ENCODE measurements at places on chromosomes 4 and X.
A peak's percentile ranks its signal among the peaks of the same experiment; 100 is the strongest.

DNA sequence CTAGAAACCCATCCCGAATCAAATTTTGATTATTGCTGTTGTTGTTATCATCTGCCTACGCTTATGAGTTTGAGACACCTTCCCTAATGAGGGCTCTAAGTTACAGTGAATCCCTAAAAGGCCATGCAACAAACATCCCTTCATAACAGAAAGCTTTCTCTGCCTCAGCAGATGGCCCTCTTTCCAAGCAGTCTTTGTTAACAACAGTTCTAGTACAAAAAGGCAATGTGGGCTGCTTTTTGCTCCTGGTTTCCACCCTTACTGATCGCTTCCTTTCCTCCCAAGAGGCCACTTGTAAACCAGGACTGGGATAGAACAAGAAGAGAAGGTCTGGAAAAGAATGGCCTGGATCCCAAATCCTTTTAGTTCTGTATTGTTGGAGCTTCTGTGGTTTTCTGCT is 24.2 kb downstream of the GPC4 start:
- DNase-seq: no peak

- no peak for DNase-seq
Measured at GRCh38 chr4:182875453-182876405, 41.5 kb downstream of the DCTD start.

GRCh38 chr4:99458911-99459447 is 23.8 kb upstream of the ADH7 start:
- DNase-seq: no peak

- DNase-seq: no peak
Measured at GRCh38 chr4:87570290-87570805, 38.0 kb upstream of the DSPP start.

DNA sequence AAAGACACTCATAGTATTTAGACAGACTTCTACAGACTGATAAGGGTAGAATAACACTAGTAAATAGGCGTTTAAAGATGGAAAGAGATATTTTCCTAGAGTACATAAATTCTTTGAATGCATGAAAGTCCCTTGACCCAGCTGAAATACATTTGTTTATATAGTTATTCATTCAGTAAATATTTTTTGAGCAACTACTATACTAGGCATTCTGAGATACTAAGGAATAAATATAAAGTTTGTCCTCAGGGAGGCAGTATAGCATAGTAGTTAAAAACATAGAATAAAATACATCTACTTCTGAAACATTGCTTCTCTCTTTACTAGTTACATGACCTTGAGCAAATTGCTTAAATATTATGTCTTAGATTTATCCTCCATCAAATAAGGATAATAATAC is 27.4 kb downstream of the HMGN5 start:
- no peak for DNase-seq

DNA sequence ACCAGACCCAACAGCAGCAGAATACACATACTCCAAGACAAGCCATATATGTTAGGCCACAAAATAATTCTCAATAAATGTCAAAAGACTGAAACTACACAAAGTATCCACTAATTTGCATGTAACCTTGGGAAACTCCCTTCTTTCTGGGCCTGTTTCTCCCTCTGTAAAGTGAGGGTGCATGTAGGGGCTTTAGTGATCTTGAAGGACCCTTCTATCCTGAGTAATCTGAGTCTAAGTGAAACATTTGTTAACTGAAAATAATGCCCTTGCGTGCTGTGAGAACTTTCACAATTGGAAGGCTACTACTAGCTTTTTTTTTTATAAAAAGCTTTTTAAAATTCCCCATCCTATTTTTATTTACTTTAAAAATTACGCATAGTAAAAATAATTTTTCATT is 125.2 kb downstream of the NEXMIF start:
- no peak for DNase-seq

DNA sequence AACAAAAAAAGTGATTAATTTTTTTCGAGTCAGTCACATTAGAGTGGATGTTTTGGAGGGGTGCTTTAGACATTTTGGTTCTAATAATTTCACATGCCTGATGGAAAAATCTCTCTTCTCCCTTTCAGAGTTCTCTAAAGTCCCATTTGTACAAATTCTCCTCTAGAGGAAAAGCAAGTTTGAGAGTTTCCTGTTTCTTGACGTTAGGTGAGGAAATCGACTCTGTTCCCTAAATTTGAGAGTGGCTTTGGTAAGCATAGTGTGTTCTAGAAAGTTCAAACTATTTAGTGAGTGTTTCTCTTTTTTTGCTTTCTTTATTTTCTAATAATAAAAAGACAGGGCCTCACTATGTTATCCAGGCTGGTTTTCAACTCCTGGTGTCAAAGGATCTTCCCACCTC is 1.6 kb upstream of the ATP6AP2 start:
- DNase-seq: no peak

DNA sequence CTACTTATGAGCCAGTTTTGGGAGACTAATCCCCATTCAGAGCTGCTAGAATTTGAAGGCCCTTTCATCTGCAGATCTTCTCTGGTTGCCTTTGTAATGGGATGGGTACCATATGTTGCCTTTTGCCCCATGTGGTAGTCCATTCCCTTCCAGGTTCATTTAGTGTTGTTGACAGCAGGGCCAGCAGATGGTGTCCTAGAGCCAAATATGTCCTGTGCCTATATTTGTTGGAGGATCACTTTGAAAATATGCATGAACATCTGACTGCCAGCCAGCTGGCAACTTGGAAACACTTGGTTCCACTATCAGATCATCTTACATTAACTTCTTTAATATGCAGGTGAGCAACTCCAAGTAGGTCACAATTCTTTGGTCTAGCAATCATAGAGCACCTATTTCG is 30.4 kb downstream of the CFAP299 start:
- DNase-seq: peak; percentile 66

- no peak for DNase-seq
Measured at GRCh38 chr4:111399623-111400022, 745.6 kb upstream of the FAM241A start.

- no peak for DNase-seq
Measured at GRCh38 chrX:153578889-153579288, 20.1 kb downstream of the CCNQ start.

GRCh38 chr4:83297548-83298260 is 13.1 kb upstream of the COQ2 start:
- no peak for DNase-seq

DNA sequence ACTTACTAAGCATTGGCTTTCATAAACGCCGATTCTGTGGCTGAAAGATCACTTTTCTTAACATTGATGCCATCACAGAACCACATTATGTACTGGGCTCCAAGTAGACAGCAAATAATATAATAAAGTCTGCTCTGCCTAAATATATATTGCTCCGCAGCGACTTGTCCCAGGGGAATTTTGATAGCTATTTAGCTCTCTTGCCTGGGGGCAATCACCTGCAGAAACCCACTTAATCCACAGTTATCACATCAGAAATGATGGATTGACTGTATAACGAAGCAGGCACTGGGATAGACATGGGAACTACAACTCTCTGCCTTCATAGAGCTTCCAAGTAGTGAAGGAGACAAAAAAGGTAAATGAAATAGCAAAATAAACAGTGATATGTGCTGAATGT is 48.0 kb upstream of the MYOZ2 start:
- no peak for DNase-seq

GRCh38 chr4:1601533-1601835 is 82.6 kb downstream of the FAM53A start:
- no peak for DNase-seq

DNA sequence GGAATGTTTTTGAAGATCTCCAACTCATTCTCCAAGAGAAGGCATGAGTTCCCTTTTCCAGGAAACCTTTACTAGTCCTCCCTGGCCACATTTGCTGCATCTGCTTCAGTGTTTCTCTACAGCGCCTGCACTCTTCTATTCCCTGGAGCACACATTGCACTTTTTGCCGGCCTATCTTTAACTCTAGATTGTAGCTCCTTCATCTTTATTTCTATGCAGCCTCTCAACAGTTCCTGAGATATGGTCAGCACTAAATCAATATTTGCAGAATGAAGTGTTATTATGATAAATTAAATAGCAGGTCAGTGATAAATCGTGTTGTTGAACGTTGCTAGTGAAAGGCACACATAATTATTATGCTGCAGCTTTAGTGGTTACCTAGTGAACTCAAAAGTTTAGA is 88.3 kb downstream of the VCX3A start:
- no peak for DNase-seq

DNA sequence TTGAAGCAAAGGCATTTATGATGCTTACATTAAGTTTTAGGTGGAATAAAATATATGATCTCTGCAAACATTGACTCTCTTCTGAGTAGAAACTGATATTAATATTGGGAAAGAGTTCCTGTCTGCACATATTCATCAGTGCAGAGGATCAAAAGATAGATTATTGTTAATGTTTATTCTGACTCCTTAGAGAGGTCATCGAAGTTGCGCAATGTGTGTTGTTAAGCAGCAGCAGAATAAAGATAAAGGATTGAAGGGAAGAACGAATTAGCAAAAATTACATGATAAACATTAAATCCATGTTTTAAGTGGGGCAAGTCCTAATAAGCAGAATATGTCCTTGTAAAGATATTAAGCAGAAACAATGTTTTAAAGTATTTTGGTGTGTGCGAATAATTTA is 72.6 kb upstream of the MBNL3 start:
- DNase-seq: no peak

GRCh38 chrX:24996096-24996709 is 19.6 kb downstream of the ARX start:
- no peak for DNase-seq

GRCh38 chr4:185591679-185592141 is 56.4 kb upstream of the PDLIM3 start:
- no peak for DNase-seq

DNA sequence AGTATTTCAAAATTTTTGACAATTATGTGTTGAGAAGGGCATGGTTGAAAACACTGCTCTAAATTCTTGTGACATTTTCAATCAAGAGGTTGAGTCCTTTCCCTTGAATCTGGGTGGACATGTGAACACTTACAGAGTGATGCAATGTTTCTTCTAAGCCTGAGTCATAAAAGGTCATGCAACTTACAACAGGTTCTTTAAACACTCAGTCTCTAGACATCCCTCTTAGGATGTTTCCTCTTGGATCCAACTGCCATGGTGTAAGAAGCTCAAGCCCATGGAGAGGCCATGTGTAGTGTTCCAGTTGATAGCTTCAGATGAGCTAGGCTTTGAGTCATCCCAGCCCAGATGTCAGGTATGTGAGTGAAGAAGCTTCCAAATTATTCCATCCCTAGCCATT is 232.2 kb upstream of the MAOA start:
- DNase-seq: no peak

DNA sequence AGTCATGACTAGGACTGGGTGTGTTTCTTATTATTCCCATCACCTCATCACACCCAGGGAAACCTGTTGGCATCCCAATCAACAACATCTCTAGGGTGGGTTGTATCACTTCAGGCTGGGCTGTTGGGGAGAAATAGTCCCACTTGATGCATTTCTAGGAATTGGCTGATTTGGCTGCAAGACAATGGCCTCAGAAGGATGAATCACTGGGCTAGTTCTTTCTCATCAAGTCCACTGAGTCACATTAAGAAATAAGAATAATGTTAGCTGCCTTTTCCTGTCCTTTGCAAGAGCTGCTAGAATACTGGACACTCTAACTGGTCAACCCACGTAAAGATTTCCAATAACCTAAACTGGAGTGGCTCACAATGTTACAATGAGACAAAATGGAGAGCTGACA is 104.2 kb downstream of the CHRDL1 start:
- DNase-seq: no peak

- DNase-seq: no peak
Measured at GRCh38 chr4:150641612-150642011, 59.7 kb downstream of the MAB21L2 start.

GRCh38 chr4:11354531-11354930 is 74.2 kb downstream of the HS3ST1 start:
- no peak for DNase-seq

DNA sequence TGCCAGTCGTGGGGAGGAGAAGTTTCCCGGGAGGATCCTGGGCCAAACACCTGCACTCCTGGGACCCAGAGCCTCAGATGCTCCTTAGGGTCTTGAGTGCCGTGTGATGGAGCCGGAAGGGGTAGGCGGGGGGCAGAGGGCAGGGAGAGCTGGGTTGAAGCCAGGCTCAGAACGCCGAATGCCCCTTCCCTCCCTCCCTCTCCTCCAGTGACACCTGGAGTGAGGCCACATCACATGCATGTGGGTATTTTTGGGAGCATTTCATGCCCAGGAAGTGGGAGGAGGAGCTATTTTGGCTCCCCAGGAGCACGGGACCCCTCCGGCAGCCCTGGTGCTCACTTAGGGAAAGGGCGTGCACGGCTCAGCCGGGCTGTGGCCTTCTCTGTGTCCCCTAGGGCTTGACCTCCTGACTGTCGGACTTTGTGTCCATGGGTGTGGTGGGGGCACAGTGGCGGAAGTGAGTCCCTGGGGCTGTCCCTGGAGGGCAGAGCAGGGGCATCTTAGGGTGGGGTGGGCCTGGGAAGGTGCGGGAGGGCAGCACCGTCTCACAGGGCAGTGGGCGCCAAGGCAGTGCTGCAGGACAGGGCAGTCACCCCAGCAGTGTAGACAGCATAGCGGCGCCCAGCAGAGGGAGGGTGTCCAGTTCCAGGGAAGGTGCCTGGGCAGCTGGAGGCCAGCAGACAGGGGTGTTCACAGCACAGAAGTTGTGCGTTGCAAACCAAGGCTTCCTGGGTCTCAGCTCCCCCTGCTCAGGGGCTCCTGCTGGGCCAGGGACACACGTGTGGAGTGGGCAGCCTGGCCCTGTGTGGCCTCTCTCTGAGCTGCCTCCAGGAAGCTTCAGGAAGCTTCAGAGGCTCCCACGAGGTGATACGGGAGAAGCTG is 4.9 kb upstream of the CPLX1 start:
- DNase-seq: peak; percentile 32

GRCh38 chrX:3659761-3660160 is 53.7 kb downstream of the PRKX start:
- DNase-seq: no peak

- peak; percentile 80 for DNase-seq
Measured at GRCh38 chr4:5051278-5052203, at the start of gene STK32B. Gene STK32B (plus strand): TSS chr4:5051480.

GRCh38 chr4:7201420-7202305 is 9.3 kb downstream of the SORCS2 start:
- DNase-seq: peak; percentile 53

DNA sequence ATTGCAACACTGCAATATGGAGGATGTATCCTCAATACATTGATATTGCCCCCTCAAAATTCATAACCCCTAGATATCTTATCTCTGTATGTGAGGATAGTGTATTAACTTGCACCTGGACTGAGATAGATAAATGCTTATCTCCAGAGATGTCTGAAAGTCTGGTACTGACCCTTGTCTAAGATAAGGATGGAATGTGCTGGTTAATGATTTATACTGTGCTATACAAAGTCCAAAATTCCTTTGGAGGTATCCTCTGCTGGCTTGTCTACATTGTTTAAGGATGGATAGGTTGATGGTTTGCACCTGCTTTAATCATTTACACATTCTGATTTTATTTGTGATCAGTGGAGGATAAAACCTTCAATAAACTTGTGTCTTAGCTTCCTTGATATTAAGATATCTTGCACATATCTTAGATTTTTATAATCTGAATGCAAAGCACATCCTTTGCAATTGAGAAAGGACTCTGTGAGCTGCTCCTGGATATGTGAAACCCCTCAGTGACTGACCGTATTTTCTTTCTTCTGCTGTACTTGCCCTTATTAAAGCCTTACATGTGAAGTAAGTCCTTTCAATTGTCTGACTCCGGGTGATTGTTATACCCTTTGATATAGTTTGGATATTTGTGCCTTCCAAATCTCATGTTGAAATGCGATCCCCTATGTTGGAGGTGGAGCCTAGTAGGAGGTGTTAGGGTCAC is 430.3 kb upstream of the MAOA start:
- no peak for DNase-seq

All from right forelimb (tissue), 1 donor.